ENCODE measurements at places on chromosomes 3 and 15. TPM values are rescaled to one million over a fixed set of nuclear protein-coding genes. Genes with fewer than 3 reads are reported as not detected.
A peak's percentile ranks its signal among the peaks of the same experiment; 100 is the strongest.

DNA sequence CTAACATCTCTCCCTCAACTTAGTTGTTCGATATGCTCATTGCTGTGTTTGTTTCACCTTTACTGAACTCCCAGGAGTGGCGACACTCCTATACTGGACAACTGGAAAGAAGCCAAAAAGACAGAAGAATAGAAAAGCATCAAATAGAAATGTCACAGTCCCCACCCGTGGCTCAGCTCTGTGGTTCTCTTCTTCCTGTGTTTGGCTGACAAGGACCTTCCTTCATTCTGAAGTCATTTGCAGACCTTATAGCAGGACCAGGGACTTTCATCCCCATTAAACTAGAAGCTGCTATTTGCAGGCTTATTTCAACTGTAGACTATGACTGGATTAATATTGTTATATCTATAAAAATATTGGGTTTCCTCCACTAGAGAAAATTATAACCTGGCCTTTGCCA lies 125.9 kb downstream of the NECTIN3 start:
- no peak for DNase-seq

GRCh38 chr15:70099967-70100473 lies 2.3 kb upstream of the TLE3 start:
- DNase-seq: no peak

- no peak for DNase-seq
Observed at GRCh38 chr15:76059320-76060117, at the start of gene TMEM266. TMEM266 (plus strand) TSS chr15:76059985; CDS start chr15:76134264, 74,279 bp downstream.

DNA sequence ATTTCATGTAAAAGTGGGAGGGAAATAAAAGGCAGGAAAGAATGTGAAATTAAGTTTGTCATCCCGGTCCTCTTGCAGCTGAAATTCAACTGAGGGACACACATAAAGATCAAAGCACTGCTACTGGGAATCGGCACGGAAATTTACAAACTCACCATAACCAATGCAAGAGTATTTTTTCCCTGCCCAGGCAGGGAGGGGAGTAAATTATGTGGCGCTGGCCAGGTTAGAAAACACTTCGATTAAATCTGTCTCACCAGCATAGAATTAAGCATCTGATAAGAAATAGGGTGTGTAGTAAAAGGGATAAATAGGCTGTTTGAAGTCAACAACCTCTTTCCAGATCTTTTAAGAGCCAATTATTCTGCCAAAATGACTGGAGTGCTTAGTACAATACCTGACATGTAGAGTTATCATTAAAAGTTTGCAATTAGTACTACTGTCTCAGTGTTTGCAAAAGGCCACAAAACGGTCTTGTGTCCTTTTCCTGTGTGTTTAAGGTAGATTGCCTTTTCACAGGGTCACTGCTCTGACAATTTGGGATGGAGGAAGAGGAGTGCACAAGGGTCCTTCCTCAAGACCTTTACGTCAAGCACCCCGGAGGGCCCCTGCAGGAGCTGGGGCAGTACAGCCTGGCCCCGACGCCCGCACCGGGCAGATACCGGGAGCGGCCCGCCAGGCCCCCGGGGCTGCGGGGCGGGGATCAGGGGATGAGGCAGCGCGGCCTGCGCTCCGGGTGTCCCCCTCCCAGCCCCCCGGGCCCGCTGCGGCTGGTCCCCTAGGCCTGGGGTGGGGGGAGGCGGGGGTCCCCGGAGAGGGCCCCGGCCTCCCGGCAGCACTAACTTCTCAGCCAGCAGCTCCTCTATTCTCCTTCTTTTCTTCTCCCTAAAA lies 651 bp downstream of the UBA3 start:
- no peak for DNase-seq

DNA sequence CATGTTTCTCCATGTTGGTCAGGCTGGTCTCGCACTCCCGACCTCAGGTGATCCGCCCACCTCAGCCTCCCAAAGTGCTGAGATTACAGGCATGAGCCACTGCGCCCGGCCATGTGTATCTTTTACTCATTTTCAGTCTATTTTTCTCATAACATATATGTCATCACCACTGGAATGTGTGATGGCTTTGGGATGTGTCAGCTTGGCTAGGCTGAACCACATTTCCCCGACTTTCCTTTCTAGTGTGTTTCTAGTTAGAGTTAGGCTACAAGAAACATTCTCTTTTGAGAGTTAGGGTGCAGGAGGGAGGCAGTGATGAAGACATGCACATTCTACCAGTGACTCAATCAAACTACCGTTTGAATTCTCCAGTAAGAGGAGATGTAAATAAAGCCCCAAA lies 444.9 kb upstream of the THBS1 start:
- peak; percentile 88 for DNase-seq

GRCh38 chr3:145246291-145246690 lies 914.7 kb downstream of the PLOD2 start:
- no peak for DNase-seq

Gene MUSTN1
- not detected for polyA plus RNA-seq

Gene BNC1
- 1.4 TPM for polyA plus RNA-seq

Gene TUSC7
- polyA plus RNA-seq: not detected

Gene HIGD2B
- polyA plus RNA-seq: not detected

Gene BUB1B
- polyA plus RNA-seq: 16.6 TPM

Gene IMPG2
- polyA plus RNA-seq: 0.10 TPM

Gene KLHL6
- not detected for polyA plus RNA-seq

Gene CCR3
- polyA plus RNA-seq: not detected
